ENCODE measurements at places on chromosomes 5 and 9.

GRCh38 chr5:24633715-24634325, 11.0 kb downstream of the CDH10 start:
- no peak for DNase-seq

- no peak for DNase-seq
Measured at GRCh38 chr9:136831002-136831719, 11.1 kb upstream of the AJM1 start.

DNA sequence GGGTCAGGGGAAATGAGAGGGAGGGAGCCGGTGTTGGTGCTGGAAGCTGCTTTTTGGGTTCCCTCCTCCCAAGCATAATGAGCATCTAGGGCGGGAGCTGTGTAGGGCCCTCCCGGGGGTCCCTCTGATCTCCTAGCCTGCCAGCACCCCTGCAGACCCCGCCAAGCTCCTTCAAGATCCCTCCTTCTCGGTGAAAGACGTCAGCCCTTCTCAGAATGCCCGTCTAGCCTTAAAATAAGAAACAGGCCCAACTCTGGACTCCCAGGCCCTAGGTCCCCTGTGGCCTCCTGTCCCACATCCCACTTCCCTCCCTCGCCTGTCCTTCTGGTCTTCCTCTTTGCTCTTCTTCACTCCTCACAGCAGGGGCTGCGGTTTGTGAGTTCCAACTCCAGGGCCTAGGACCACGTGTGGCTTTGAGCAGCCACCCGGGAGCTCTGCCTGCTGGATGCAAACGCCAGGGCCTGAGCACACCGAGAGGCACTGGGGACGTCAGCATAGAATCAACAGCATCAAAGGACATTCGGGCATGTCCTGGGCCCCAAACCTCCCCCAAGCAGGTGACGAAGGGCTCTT, 8.8 kb upstream of the SCGB3A1 start:
- DNase-seq, result no peak

- DNase-seq, result no peak
Measured at GRCh38 chr9:99722877-99723276, 98.8 kb upstream of the NR4A3 start.

- no peak for DNase-seq
Measured at GRCh38 chr5:176816791-176817347, 6.5 kb downstream of the UNC5A start.

DNA sequence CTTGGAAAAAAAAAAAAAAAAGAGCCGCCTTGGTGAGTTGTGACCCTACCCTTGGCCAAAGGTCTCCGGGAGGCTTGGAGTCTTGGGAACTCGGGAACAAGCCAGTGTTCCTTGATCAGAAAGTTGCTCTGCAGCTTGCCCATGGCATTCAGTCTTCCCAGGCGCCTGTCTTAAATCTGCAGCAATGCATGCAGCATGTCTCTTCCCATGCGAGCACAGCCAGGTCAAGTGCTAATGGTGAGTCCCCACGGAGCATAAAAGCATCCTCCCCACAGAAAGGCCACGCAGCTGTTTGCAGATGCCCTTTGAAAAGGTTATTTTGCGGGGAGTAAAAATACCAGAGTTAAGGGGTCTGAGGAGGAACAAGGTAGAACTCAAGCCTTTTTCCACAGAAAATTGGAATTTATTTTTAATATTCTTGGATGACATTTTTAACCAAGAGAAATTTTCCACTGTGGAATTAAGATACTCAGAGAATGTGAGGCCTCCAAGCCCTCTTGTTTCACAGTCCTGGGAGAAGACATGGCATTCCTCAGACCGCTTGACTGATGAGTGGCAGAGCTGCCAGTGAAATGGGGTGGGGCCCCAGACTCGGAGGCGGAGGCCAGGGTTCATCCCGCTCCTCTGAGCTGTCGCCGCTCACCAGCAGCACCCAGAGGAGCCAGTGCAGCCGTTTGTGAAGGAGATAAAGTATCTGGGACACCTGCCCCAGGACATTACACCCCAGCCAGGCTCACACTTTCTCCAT, 81.6 kb downstream of the CYFIP2 start:
- no peak for DNase-seq
